ENCODE measurements at places on chromosomes 4 and X.
A peak's percentile ranks its signal among the peaks of the same experiment; 100 is the strongest.

DNA sequence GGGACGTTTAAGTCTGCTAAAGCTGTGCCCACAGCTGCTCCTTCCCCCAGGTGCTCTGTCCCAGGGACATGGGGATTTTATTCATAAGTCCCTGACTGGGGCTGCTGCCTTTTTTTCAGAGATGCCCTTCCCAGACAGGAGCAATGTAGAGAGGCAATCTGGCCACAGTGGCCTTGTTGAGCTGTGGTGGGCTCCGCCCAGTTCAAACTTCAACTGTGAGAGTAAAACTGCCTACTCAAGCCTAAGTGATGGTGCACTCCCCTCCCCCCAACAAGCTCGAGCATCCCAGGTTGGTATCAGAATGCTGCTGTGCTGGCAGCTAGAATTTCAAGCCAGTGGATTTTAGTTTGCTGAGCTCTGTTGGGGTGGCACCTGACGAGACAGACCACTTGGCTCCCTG lies 1371.4 kb downstream of the ADGRL3 start:
- DNase-seq = no peak

- no peak for DNase-seq
These were observed 20.5 kb upstream of the AFAP1 start for GRCh38 chr4:7960017-7960789.

- DNase-seq = no peak
These were observed 159.4 kb downstream of the ANTXR2 start for GRCh38 chr4:79913581-79913980.

- DNase-seq = no peak
These were observed 40.8 kb downstream of the EVC start for GRCh38 chr4:5751666-5752375.

DNA sequence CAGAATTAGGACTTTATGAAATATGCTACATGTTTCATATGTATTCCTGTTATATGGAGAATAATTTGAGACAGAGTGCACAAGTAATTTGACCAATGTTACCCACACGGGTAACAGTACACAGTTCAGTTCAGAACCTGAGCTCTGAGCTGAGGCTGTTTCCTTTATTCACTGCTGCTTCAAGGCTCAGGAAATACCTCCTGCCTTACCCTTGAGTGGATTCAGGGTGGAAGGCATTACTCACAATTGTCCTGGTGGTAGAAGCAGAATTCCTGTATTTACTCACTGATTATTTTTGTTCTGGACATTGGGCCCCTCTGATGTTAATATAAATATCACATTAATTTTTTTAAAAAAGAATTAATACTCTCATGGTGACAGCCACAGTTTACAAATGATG lies 73.5 kb upstream of the CAMK2D start:
- DNase-seq = no peak

DNA sequence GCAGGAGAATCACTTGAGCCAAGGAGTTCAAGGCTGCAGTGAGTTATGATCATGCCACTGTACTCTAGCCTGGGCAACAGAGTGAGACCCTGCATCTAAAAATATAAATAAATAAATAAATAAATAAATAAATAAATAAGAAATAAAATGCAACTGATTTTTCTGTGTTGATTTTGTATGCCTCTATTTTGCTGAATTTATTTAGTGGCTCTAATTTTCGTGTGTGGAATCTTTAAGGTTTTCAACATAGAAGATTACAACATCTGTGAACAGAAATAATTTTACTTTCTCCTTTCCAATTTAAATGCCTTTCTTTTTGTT lies 30.9 kb upstream of the ABCG2 start:
- DNase-seq = no peak

GRCh38 chrX:152637649-152638442 lies at the start of gene GABRQ:
Gene GABRQ (plus strand): TSS chrX:152637895. CDS start chrX:152638203, 308 bp downstream.
- peak; percentile 3 for DNase-seq

- no peak for DNase-seq
These were observed 201.9 kb upstream of the PPARGC1A start for GRCh38 chr4:24091639-24092233.

Data from NCI-H526 (cell line).